ENCODE measurements at places on chromosomes 13 and 19.

DNA sequence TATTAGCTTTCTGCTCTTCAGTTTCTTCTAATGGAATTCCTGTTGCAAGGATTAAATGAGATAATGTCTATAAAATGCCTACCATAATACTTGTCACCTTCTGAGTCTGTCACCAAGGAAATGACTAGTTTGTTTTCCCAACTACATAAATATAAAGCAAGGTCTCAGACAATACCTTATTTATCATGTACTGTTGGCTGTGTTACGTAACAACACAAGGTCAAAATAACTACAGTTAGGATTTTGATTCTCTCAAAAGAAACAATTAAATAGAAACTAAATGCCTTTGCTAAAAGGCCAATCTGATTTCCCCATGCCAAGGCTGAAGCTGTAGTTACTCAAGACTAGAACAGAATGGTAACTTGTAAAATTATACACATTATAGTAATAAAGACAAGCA lies 134.5 kb downstream of the PCDH9 start:
- no peak for DNase-seq

- no peak for DNase-seq
Observed at GRCh38 chr19:10499550-10500246, 3.5 kb downstream of the KEAP1 start.

GRCh38 chr13:54232700-54233099 lies 1204.1 kb downstream of the OLFM4 start:
- DNase-seq, result no peak

- no peak for DNase-seq
Observed at GRCh38 chr13:27004866-27005265, 166.7 kb downstream of the USP12 start.

DNA sequence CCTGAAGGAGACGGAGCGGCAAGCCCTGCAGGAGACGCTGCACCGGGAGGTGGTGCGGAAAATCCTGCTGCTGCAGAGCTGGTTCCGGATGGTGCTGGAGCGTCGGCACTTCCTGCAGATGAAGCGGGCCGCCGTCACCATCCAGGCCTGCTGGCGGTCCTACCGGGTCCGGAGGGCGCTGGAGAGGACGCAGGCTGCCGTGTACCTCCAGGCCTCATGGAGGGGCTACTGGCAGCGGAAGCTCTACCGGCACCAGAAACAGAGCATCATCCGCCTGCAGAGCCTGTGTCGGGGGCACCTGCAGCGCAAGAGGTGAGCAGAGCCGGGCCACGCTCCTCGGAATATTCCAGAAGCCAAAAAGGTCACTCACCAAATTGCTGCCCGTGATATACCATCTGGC lies 22.4 kb upstream of the USE1 start:
- no peak for DNase-seq

GRCh38 chr19:34669305-34669704 lies 7.7 kb downstream of the SCGB2B2 start:
- no peak for DNase-seq

Data from activated CD8-positive, alpha-beta memory T cell treated with anti-CD3 and anti-CD28 coated beads, Interleukin-2, amount 50 U/mL, for 48 hours (primary cell).